ENCODE measurements at places on chromosomes 5 and 9.

DNA sequence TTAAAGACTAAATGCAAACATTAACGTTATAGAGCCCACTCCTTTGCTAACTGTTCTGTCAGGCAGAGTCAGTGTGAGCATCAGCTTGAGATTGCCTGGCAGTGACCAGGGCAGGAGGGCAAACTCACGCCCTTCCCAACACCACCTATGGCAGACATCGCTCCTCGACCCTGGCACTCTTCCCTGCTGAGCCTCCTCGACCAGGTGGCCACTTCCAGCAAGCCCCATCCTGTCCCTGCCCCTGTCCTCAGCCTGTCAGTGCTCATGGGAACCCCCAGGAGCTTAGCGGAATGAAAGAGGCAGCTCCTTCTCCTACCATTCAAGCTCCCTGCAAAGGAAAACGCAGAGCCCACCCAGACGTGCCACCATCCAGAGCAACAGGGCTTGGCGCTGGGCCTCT lies 42.0 kb downstream of the PRRT1B start:
- no peak for DNase-seq

DNA sequence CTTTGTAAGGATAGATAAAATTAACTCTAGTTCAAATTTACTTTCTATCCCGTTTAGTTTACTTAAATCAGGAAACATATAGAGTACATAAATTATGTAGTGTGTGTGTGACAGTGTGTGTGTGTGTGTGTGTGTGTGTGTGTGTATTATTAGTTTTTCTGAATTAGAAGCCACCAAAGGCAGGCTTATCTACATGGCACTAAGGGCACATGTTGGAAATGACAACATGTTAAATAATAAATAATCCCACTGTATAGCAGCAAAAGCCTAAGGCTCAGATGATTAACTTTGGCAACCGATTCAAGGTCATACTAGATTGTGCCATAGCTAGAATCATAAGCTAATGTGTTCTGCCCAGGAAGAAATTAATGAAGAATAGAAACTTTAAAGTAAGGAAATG lies 54.6 kb downstream of the MEGF9 start:
- DNase-seq: no peak

DNA sequence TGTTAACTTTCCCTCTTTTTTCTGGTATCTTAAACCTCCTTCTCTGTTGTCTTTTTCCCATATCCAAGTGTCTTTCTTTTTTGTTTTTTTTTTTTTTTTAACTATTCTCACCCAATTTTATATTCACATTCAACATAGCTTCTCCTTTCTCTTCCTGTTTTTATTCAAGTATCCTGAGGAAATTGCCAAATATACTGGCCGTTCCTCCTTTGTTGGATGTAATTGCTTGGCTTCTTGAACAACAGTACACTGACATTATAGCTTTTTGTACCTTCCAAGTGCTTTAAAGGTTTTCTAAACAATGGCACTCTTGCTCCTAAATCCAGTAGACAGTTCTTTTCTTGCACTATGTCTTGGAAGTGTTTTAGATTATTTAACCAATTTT lies 1146.8 kb downstream of the MAT2B start:
- DNase-seq: no peak

GRCh38 chr5:150112201-150113046 lies 26.1 kb upstream of the CSF1R start:
- no peak for DNase-seq

GRCh38 chr9:80691229-80691628 lies 998.1 kb downstream of the TLE1 start:
- DNase-seq: no peak

GRCh38 chr9:77803423-77803822 lies 155.3 kb upstream of the GNA14 start:
- DNase-seq: no peak

- DNase-seq: no peak
Observed at GRCh38 chr9:33167972-33168461, 881 bp upstream of the B4GALT1 start.

- DNase-seq: no peak
Observed at GRCh38 chr9:89933578-89933977, 328.8 kb downstream of the GADD45G start.

- DNase-seq: no peak
Observed at GRCh38 chr9:37859043-37859442, 44.9 kb downstream of the SLC25A51 start.

DNA sequence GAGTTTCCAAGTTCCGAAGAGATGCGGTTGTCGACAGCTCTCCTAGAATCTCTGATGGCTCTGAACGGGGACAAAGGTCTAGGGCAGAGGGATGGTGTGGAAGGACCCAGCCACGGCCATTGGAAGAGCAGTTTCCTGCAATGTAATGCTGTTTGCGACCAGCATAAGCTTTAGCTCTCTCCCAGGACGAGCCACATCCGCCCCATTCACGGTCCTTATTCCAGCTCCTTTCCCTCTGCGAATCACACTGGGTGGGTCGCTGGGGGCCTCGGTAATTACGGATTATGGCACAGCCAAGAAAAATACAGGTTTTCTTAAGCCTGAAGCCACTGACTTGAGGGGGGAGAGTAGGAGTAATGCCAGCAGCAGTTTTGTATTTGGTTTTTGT lies 22.7 kb downstream of the ANXA2R start:
- DNase-seq: no peak

DNA sequence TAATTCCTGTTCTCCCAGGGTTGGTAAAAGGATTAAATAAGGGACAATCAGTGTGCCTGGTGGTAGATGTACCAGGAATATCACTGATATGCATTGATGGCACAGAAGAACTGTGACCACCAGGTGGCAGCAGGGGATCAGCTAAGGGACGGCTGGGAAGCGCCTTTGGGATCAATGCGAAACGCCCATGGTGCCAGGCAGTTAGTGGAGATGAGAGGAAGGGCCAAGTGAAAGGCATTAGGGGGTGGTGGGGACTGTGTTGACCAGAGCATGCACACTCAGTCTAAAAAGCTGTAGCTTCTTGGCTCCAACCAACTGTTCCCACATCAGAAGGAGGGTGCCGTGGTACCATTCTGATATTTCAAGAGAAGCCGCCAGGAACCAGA lies 55.6 kb downstream of the ARHGEF37 start:
- peak; percentile 67 for DNase-seq

- DNase-seq: no peak
Observed at GRCh38 chr9:27427272-27427643, 96.8 kb upstream of the IFNK start.

- DNase-seq: no peak
Observed at GRCh38 chr5:24059006-24059405, 551.6 kb downstream of the PRDM9 start.

GRCh38 chr5:151935135-151935695 lies 10.6 kb upstream of the GLRA1 start:
- DNase-seq: no peak

- DNase-seq: peak; percentile 38
Observed at GRCh38 chr5:177478711-177479646, 5.5 kb upstream of the DBN1 start.

DNA sequence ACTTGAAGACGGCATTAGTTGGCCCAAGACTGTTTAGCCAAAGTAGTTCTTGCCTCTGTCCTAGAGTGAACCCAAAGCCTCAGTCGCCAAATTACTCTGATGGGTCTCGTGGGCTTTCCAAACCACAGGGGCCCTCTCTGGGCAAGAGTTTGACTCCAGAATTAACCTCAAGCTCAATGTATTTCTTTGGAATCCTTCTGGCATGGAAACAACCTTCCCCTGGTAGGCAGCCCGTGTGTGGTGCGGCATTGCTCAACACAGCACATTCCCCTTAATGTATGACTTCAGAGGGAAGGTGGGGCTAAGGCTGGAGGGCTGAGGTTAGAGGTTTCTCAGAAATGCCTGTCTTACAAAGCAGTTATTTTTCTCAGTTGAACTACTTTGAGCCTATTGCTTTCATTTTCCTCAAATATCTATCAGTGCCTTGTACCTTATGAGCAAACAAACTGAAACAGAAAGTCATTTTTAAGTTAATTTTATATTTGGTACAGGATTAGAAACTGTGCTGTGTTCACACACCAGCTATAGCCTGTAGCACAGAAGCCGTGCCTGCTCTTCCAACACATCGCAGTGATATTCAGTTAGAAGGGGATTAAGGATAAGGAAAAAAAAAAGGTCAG lies 123.9 kb upstream of the HAPLN1 start:
- no peak for DNase-seq

GRCh38 chr9:69215774-69216485 lies 41.9 kb downstream of the TJP2 start:
- DNase-seq: no peak

- no peak for DNase-seq
Observed at GRCh38 chr5:4882186-4882585, 257.9 kb upstream of the ADAMTS16 start.

GRCh38 chr5:101045689-101046088 lies 142.6 kb upstream of the ST8SIA4 start:
- DNase-seq: no peak

DNA sequence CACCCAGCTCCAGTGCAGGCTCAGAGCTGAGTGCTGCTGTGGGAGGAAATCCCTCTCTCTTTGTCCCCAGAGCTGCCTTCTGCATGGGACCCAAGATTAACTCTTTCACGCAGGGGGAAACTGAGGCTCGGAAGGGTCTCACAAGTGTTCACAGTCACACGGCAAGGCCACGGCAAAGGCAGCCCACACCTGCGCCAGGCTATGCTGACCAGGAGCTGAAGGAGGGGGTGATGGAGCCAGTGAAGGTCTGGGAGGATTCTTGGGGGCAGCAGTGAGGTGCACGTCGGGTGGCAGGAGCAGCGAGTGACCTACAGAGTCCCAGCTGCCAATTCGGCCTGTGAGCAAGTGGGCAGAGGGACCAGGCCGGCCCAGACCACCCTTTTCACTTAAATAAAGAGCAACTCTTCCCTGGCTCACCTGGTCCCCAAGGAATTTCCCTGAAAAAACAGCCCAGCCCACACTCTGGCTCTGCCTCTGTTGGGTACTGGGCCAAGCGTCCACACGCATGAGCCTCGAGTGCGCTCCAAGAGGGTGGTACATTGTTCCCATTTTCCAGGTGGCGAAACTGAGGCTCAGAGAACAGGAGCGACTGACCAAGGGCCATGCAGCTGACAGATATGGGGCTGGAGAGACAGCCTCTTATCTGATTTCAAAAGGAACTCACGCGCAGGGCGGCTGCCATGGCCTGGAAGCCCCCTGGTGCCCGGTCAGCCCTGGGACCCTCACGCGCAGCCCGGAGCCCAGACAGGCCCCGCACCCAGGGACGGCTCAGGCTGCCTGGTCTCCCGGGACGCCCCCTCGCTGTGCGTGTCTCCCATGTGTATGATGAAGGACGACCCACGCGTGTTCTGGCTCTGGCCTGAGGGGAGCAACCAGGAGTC lies 28.2 kb downstream of the SARDH start:
- DNase-seq: no peak

GRCh38 chr5:108681079-108681921 lies 66.4 kb upstream of the FER start:
- no peak for DNase-seq

GRCh38 chr5:15495026-15495425 lies 5.0 kb upstream of the FBXL7 start:
- DNase-seq: no peak

DNA sequence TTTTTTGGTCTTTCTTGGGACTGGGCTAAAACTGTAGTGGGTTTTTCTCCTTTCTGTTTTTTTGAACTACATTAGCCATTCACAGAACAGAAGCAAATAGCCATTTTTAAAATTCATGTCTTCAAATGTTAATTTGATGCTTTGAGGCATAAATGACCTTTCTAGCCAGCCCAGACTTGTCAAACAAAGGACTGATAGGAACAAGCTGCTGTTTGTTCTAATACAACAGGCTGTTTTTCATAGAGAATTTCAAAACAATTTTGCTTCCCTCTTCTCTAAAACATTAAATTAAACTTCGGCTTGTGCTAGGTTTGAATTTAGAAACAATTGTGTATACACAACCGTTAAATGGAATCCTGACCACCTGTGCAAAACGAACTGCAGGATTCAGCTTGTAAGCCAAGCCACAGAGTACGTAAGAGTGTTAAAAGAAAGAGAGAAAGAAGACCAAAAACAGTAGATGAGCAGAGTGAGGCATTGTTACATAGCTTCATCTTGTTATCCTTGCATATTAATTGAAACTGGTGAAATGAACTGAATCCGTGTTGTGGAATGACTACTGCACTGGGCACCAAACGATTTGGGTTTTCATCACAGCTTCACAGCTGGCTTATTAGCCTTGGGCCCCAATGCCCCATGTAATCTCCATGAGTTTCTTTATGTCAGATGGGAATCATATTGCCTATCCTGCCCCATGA lies 100.0 kb downstream of the ZSWIM6 start:
- DNase-seq: no peak

DNA sequence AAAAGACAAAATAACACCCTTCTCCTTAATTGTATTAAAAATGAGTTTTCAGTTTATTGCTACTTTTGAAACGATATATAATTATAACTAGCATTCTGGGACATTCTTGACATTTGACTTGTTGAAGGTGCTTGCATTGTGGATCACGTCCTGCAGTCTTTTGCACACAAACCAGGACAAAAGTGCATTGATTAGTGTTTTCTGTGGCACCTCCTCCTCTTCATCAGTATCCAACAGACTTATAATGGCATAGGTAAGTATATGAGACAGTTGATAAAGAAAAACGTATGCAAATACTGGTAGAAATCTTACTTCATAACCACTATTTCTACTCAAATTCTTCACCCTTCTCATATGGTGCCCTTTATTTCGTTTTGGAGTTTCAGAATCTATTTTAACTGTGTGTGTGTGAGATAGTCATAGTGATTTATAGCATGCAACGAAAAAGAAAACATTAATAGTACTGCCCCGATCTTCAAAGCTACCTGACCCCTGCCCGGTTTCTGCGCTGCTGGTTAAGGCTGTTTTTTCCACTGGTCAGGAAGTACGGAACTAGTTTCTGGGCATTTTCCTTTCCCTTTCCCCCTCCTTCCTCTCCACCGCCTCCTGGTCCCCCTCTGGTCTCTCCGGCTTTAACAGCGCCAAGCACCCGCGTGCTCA lies 639 bp upstream of the RASA1 start:
- no peak for DNase-seq

DNA sequence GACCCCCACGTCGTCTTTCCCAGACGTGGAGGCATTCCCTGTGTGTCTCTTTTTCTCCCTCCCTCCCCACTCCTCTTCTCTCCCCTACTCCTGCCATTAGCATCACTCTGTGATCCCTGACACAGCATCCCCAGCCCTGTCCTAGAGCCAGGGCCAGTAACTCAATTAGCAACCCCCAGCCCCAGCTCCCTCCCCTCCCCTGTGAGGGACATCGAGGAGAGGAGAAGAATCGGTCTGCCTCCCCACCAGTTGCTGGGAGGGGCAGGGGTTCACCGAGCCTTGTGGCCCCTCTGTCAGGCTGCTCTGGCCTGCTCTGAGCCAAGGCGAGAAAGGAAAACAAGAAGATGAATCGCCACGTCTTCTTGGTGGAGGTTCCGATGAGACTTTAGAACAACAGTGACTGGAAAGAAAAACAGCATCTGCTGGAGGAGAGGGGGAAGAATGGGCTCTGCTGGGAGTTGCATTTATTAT lies 123.1 kb downstream of the PAPPA start:
- DNase-seq: no peak

GRCh38 chr5:33441241-33442177 lies 744 bp downstream of the TARS1 start:
- DNase-seq: peak; percentile 28

- DNase-seq: no peak
Observed at GRCh38 chr5:169094586-169095409, 206.1 kb downstream of the SLIT3 start.

GRCh38 chr5:132218321-132218720 lies 9.3 kb downstream of the P4HA2 start:
- no peak for DNase-seq
